ENCODE measurements at places on chromosomes 7 and 10.
A peak's percentile ranks its signal among the peaks of the same experiment; 100 is the strongest.

GRCh38 chr7:46580766-46581165 lies 659.7 kb upstream of the IGFBP3 start:
- DNase-seq, result no peak

GRCh38 chr7:42272793-42273665 lies 36.0 kb upstream of the GLI3 start:
- no peak for DNase-seq

- DNase-seq, result no peak
These were observed 2.6 kb downstream of the MET start for GRCh38 chr7:116674508-116675173.

DNA sequence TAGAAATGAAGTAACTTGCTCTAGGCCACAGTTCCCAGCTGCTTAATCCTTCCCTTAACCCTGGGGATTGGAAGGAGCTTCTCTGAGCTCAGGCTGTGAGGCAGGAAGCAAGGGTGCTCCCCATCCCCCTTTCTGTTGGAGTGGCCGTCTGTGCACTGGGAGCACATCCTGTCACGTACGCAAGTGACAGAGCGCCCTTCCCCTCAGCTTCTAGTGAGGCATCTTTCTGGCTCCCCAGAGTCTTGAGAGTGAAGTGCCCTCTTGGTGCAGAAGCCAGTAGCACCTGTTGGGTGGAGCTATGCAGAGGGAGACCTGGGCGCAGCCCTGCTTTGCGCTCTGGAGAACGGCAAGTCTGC lies 47.8 kb downstream of the SHH start:
- DNase-seq, result peak; percentile 75

DNA sequence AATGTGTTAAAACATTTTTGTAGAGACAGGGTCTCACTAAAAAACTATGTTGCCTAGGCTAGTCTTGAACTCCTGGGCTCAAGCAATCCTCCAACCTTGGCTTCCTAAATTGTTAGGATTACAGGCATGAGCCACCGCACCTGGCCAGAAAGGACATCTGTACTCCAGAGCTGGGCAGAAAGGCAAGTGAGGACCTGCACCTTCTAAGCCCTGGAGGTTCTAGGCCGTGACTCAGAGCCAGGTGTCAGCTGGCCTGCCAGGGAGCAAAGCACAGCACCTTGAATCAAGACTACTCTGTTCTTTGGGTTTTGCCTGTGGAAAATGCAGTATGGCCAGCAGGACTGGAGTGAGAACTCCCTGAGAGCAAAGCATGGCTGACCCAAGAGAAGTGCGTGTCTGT lies 396.5 kb downstream of the ADRA2A start:
- DNase-seq, result no peak

GRCh38 chr7:95246831-95247370 lies 77.4 kb downstream of the PON1 start:
- DNase-seq, result peak; percentile 27

GRCh38 chr10:77756319-77757232 lies 119.0 kb upstream of the KCNMA1 start:
- DNase-seq, result peak; percentile 35

GRCh38 chr7:28643584-28644340 lies 231.4 kb downstream of the CREB5 start:
- no peak for DNase-seq

DNA sequence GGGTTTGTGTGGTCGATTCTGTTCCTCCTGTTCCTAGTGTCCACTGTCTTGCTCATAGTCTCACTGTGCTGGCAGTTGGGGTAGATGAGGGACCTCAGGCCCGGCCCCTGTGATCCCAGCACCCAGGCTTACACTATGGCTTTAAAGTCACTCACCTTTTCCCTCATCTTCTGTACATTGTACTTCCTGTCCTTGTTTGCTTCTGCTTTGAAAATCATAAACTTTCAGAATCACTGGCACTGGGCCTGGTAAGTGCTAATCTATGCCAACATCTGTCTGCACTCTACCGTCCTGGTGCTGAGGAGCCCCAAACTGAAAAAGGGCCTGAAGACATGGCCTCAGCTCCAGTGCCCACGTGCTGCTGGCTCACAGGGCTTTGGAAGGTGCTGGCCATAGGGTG lies 5.7 kb upstream of the TAS2R60 start:
- no peak for DNase-seq

DNA sequence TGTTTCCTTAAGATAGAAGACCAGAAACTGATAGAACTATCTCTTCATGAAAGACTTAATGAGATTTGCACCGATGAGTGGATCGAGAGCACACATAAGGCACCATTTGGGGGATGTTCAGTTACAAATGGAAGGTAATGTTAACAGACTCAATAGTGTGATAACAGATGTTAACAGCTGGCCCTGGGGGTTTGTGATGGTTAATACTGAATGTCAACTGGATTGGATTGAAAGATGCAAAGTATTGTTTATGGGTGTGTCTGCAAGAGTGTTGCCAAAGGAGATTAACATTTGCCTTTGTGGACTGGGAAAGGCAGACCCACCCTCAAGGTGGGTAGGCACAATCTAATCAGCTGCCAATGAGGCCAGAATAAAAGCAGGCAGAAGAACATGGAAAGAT lies 130.5 kb upstream of the DGKB start:
- DNase-seq, result no peak

GRCh38 chr10:117004227-117005025 lies 561 bp downstream of the SHTN1 start:
- peak; percentile 5 for DNase-seq

DNA sequence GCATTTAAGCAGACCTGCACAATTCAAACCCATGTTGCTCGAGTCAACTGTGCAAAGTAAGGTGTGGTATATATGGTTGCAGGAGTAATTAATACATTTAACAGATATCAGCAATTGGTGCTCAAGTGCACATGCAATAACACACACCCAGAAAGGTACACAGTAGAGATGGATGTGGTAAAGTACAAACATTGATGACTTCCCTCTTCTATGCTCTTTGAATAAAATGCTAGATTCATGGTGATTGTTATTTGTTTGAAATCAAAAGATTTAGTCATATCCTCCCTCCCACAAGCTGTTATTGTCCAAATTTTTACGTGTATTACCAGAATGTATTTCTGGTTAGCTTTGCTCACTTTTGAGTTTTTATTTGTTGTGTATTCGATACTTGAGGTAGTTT lies 262.0 kb upstream of the CSTF2T start:
- DNase-seq, result no peak

GRCh38 chr10:130215151-130215930 lies 79.2 kb downstream of the GLRX3 start:
- no peak for DNase-seq

DNA sequence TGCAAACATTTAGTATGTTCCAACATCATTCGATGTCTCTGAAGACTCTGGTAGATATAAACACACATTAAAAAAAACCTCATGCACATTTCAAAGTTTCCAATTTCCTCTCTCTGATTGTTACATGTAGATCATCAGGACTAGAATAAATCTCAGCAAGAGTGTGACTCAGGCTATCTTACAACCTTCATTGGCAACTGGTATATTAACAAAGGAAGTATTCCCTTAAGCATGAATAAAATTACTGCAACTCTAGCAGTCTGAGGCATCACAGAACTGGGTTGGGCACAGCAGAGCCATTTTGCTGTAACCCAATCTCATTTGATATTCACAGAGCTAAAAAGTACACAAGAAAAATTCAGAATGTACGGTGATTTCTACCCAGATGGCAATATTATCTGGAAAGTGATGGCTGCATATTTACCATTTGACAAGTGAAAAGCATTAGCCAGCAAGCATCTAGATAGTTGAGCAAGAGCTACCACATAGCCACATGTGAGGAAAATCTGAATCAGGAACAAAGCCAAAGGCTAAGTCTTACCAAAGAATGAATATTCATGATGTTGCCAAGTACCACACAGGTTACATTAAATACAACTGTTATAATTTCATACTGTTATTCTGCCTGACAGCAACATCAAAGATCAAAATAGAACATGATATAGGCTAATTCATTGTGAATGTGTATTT lies 232.2 kb downstream of the CRPPA start:
- no peak for DNase-seq

DNA sequence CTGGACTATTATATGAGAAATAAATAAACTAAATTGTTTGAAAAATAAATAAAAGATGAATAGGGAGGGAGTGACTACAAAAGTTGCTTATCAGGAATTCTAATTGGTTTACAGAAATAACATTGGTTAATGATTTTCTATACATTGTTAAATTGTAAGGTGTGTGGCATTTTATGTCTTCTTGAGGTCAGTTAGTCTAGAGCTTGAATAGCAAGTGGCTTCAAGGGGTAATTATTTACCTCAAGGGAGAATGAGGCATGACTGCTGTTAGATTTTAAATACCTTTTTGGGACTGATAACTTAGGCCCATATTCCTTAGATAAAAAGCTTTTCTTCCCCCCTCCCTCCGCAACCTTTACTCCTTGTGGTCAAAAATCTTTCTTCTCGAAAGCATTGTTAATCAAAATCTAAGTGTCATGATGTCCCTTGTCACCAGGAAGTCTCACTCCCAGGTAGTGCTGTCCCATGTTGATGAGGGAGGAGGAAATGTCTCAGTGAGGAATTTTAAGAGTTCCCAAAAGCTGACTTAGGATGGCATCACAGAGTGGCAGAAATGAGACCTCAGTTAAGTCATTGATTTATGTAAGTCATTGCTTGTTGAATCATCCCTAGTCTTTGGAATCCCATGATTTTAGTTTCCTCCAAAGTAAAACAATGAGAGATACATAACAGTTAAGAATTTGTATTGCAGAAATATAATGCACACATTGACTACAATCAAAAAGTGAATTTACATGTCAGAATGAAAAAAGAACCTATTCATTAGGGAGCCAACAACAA lies 71.5 kb downstream of the MAPK8 start:
- DNase-seq, result no peak

- no peak for DNase-seq
These were observed 78.1 kb upstream of the VWDE start for GRCh38 chr7:12481722-12482121.

GRCh38 chr10:73117976-73118743 lies 7.9 kb downstream of the NUDT13 start:
- no peak for DNase-seq

DNA sequence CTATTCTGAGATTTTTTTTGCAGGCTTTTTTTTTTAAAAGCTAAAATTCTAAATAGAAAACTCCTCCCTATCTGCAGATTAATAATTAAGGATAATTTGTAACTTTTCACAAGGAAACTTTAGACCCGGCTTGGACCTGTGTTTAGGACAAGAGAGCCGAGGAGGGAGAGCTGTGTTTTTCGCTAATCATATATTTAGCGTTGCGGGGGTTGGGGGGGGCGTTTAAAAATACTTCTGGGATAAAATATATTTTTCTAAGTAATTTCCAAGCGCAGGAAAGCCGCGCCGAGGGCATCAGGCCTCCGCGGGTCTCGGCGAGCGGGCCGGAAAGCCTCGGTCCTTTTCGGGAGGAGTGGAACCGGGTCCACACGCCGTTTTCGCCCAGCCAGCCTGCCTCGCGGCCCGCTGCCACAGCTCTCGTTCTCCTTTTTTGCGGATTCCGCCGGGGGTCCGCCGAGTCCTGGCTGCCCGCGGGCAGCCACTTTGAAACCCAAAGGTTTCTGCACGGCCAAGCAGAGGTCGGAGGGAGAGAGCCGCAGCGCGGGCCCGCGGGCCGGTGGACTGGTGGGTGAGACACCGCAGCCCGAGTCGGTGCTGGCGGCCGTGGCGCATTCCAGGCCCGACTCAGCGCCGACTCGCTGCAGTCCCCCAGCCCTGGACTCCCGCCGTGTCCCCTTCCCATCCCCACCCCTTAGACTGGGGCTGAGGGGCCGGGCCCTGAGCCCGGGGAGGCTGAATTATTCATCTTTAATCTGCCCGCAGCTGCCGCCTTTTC lies 2.3 kb downstream of the PAX2 start:
- no peak for DNase-seq

DNA sequence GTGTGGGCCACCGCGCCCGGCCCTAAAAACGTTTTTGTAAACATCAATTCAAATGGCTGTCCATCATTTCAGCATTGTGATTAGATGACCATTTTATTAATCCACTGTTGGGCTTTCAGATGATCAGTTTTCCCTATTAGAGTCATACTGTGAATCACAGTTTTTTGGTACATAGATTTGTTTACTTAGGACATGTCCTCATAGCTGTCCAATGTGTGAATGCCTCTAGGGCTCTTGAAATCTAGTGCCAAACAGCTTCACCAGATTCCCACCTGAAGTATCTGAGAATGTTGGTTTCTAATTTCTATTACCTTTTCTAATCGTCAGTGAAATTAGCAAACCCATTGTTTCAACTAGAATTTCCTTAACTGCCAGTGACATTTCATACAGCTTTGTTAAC lies 66.8 kb downstream of the UPF2 start:
- DNase-seq, result no peak

DNA sequence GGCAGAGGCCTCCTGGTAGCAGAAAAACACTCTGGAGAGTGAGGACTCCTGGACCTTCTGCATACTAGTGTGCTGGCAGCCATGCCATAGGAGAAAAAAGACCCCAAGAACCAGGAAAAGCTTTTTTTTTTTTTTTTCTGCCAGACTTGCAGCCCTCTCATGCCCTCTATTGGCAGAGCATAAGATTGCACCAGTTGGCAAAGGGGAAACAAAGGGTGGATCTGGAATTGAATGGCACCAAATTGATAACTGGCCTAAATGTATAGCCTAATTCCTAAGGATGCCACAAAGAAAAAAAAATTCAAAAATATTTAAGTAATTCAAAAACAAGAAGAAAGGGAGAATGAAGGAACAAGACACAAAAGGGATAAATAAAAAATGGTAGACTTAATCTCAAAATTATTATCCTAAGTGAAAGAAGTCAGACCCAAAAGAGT lies 112.5 kb upstream of the GHITM start:
- peak; percentile 20 for DNase-seq

DNA sequence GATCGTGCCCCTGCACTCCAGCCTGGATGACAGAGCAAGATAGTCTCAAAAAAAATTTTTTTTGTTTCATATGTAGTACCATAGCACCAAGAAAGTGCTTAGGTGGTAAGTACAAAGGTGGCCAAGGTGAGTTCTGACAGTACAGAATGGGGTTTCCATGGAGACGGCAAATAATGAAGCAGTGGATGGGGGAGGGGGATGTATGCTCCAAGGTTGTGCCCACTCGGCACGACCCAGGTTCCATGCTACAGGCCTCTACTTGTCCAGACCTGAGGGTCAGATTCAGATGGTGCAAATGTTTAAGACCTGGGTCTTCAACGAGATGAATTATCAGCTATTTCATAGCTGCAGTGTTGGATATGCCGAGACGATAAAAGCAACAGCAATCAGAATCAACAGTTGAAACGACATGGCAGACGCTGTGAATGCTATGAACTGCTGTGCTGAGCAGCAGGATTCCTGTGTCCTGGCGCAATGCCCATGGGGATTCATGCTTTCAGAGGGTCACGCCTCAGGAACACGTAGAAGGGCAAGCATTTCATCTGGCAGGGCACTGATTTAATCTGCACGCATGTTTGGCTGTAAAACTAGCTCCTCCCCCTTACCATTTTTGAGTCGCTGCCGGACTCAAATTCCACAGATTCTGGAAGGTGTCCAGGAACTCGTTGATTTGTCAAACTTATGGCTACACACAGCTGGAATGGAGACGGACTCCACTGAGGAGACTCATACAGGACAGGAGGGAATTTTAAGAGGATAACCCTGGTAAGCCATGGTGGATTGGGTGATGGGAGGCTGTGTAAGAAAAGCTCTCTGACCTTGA lies 256.5 kb downstream of the FRMD4A start:
- DNase-seq, result no peak

GRCh38 chr10:116691635-116692034 lies 50.7 kb downstream of the HSPA12A start:
- no peak for DNase-seq
